ENCODE measurements at places on chromosomes 16 and 17. TPM values are rescaled to one million over a fixed set of nuclear protein-coding genes. Genes with fewer than 3 reads are reported as not detected.

UNK gene
- 10.0 TPM for total RNA-seq

ZSCAN10 gene
- not detected for total RNA-seq

RPL13 gene
- 3,893 TPM for total RNA-seq

C16orf46 gene
- 0.37 TPM for total RNA-seq

CES5A gene
- not detected for total RNA-seq

CSF3 gene
- 0.37 TPM for total RNA-seq

GNG13 gene
- total RNA-seq, result not detected

AIPL1 gene
- total RNA-seq, result not detected

NRN1L gene
- 0.14 TPM for total RNA-seq

TTLL6 gene
- total RNA-seq, result 0.57 TPM

ECI1 gene
- total RNA-seq, result 33.8 TPM

HP gene
- not detected for total RNA-seq

HBA1 gene
- total RNA-seq, result not detected

FNDC8 gene
- total RNA-seq, result not detected

TBC1D16 gene
- total RNA-seq, result 44.4 TPM

METRN gene
- 71.1 TPM for total RNA-seq

ENPP7 gene
- total RNA-seq, result not detected

TAT gene
- not detected for total RNA-seq

NAGS gene
- 0.71 TPM for total RNA-seq

FBXW10 gene
- 0.09 TPM for total RNA-seq

PABPN1L gene
- not detected for total RNA-seq

TMEM235 gene
- total RNA-seq, result not detected

HIGD1B gene
- total RNA-seq, result not detected

HASPIN gene
- 0.71 TPM for total RNA-seq

RSKR gene
- total RNA-seq, result 4.4 TPM

HSD11B2 gene
- total RNA-seq, result not detected

PIGW gene
- total RNA-seq, result 2.3 TPM

SLC16A5 gene
- total RNA-seq, result 6.1 TPM

CDH11 gene
- total RNA-seq, result 363 TPM

IL17C gene
- not detected for total RNA-seq

WNT3 gene
- 0.71 TPM for total RNA-seq

CCDC78 gene
- total RNA-seq, result 1.7 TPM

KRTAP3-1 gene
- not detected for total RNA-seq

CCL22 gene
- not detected for total RNA-seq

FUS gene
- 29.1 TPM for total RNA-seq

PIK3R5 gene
- not detected for total RNA-seq

KRT33A gene
- total RNA-seq, result not detected

KRT24 gene
- total RNA-seq, result not detected

KRT9 gene
- not detected for total RNA-seq

GP2 gene
- total RNA-seq, result not detected

TCAP gene
- total RNA-seq, result 0.37 TPM

DHRS7C gene
- total RNA-seq, result not detected

LDHD gene
- 0.55 TPM for total RNA-seq

TNFRSF13B gene
- not detected for total RNA-seq

MED13 gene
- total RNA-seq, result 32.3 TPM

PMFBP1 gene
- 0.18 TPM for total RNA-seq

ORAI3 gene
- 42.8 TPM for total RNA-seq

Data from smooth muscle cell of bladder (primary cell).